ENCODE measurements at places on chromosomes 5 and 9.

DNA sequence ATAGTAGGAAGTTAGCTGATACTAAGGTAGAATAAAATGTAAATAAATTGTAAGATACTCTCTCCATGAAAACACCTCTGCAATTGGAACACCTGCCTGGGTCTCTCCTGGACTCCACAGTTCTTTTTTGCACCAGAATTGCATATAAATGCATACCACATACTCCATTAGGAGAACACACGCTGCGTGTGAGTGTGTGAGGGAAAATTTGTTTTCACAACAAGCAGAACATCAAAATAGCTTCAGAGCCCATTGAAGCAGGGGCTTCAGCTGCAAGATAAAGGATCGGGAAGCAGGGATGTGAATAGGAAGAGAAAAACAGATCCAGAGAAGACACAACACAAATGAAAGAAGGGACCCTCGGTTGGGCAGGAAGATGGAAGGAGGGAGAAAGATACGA lies 389.8 kb upstream of the BRINP1 start:
- no peak for DNase-seq

DNA sequence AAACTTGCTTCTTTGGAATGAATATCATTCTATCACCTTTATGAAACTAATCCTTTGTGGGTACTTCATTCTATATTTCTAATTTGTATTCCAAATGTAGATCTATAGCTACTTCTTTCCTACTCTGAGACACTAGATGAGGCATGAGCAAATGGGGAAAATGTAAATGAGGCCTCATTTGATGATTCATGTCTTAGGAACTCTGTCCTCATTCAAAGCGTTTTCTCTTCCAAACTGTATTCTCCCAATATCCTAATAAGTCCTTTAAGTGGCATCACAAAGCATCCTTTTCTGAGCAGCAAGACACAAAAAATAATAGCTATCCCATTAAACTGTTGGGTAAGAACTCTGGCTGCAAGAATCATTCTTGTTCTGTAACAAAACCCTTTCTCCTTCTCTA lies 56.1 kb downstream of the TTLL11 start:
- DNase-seq: no peak

DNA sequence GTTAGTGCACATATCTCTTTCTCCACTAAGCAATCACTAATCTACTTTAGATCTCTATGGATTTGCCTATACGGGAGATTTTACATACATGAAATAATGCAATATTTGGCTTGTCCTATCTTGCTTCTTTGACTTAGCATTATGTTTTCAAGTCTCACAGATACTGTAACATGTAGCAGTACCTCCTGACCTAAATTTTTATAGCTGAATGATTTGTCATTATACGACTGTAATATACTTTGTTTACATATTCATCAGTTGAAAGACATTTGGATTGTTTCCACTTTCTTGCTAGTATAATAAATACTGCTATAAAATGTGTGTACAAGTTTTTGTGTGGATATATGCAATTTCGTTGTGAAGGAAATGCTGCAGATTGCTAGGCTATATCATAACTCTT lies 1520.8 kb upstream of the CDH6 start:
- DNase-seq: no peak

DNA sequence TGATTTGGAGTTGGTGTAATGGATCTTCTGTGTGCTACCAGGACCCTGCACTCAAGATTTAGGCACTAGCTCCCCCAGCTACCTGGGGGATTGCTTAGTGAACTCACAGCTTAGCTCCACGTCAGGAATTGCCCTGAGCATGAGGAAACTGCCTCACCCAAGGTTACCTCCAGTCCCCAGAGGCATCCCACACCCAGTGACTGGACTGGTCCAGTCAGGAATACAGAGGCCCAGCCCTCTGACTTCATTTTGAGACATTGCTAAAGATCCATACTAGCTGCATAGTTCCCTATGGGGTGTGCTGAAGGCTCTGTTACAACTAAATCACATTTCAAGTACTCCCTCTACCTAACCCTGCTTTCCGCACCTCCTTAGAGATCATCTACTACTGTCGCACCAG lies 364.7 kb downstream of the EFNA5 start:
- DNase-seq: no peak

DNA sequence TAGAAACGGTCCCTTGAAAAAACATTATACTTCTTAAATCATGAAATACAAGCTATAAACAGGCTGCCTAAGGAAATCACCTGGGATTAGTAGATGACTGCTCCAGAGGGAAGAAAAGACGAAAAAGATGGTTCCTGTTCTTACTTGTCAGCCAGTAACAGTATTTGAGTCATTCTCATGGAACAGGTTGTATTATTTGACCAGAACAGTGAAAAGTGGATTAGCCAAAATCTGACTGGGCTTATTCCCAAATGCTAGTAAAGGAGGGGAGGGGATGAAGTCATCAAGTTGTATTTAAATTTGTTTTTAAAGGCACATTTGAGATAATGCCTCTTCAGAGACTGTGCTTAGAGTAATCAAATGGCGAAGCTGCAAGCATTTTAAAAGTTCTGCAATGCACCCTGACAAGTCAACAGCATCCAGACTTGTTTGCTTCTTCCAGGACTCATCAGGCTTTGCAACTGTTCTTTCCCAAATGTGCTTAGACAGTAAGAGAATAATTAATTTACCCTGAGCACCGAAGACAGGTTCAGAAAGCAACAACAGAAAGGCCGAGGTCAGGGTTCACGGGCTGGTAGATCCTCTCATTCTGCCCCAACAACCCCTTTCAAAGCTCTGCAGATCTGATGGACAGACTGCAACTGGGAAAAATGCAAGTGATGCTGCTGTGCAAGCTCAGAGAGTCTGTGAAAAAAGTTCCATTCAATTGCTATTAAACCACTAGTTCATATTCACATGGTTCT lies 800.6 kb downstream of the KCTD16 start:
- DNase-seq: no peak

DNA sequence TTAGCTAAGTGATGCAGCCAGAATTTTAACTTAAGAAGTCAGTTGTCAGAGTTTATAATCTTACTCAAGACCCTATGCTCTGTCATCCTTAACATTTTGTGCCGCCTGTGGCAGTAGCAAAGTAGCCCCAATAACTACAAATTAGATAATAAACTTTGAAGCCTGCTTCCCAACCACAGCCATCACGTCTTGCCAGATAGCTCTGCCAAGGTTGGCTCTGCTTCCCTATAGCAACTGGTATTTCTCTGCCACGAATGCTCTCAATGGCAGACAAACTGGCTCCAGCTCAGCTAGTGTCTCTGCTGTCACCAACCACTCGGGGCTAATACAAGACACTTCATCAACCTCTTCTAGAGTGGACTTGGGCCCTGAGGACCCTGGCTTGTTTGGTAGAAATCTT lies 576.1 kb downstream of the CDH12 start:
- DNase-seq: no peak

GRCh38 chr5:53084546-53085255 lies 24.9 kb downstream of the MOCS2 start:
- no peak for DNase-seq

DNA sequence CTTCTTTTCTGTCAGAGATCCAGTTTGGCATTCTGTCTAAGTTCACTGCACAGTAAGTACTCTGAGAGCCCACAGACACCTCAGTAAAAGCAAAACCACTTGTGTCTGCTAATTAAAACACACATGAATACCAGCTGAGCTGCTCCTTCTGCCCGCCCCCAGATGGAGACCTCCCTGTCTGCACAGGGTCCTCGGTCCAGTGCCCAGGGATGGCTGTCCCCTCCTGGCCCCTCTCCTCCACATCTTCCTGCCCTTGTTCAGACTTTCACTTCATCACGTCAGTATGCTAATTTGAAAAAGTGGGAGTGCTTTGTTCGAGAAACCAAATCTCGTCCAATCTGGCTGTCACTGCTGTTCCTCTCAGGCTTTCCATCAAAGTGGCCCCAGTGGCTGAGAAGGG lies 43.5 kb downstream of the LIX1 start:
- no peak for DNase-seq

- peak; percentile 80 for DNase-seq
These were observed 375.1 kb downstream of the SPATA31D1 start for GRCh38 chr9:82363682-82364081.

DNA sequence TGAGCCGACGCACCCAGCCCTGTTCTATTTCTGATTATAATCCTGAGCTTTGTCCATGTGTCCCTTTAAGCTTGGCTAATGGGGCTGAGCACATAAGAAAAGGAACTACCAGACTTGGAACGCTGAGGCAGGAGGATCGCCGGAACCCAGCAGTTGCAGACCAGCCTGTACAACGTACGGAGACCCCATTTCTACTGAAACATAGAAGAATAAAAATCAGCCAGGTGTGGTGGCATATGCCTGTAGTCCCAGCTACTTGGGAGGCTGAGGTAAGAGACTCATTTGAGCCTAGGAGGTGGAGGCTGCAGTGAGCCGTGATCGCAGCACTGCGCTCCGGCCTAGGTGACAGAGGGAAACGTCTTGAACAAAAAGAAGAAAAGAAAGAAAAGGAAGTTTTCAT lies 22.3 kb downstream of the TRIM7 start:
- no peak for DNase-seq

DNA sequence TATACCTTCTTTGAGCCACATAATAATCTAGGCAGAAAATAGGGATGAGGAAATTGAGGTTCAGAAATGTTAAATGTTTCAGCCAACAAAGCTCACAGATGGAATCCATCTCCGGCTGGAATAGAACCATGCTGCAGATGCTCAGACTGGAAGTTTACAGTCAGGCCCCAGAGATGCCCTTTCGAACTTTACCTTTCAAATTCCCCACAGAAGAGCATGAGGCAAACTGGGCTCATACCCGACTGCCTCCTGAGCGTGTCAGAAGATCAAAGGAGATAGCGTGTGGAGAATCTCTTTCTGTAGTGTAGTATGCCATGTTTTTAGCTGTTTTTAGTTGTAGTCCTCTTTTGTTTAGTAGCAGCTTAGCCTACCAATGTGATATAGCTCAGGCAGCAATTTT lies 72.0 kb upstream of the DAP start:
- no peak for DNase-seq

DNA sequence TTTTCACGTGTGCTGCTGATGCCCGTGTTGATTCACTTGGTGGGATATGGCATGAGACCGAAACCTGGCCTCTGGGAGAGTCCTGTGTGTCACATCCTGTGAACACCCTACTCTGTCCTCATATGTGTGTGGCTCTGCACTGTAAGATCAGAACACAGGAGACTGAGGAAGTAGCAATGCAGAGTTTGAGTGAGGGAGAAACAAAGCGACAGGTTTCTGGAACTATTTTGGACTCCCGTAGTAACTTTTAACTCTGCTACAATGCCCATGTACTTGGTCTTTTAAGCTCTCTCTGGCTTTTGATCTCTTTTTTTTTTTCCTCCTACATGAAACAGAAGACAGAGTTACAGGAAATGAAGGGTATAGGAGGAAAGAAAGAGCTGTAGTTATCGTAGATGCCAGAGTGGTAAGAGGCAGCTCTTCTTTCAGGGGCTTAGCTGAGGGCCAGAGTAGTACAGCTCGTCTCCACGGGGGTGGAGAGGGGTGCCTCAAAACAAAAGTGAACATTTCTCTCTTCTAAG lies 26.6 kb downstream of the GRAMD2B start:
- DNase-seq: no peak

- no peak for DNase-seq
These were observed 16.5 kb upstream of the IRX4 start for GRCh38 chr5:1899201-1899600.

DNA sequence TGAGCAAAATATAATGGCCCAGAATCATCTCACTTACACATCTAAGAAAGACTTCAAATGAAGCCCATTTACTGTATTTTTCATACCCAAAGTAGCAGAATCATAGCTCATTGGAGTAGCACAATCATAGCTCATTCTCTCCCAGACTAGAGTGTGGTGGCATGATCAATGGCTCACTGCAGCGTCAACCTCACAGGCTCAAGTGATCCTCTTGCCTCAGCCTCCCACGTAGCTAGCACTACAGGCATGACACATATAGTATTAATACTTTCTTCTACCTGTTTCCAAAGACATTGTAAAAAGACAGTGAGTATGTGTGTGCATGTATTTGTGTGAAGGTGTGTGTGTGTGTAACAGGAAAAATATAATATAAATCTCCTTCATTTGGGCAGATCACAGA lies 1247.9 kb upstream of the ACO1 start:
- DNase-seq: no peak

GRCh38 chr5:68544091-68544647 lies 328.6 kb downstream of the PIK3R1 start:
- no peak for DNase-seq

DNA sequence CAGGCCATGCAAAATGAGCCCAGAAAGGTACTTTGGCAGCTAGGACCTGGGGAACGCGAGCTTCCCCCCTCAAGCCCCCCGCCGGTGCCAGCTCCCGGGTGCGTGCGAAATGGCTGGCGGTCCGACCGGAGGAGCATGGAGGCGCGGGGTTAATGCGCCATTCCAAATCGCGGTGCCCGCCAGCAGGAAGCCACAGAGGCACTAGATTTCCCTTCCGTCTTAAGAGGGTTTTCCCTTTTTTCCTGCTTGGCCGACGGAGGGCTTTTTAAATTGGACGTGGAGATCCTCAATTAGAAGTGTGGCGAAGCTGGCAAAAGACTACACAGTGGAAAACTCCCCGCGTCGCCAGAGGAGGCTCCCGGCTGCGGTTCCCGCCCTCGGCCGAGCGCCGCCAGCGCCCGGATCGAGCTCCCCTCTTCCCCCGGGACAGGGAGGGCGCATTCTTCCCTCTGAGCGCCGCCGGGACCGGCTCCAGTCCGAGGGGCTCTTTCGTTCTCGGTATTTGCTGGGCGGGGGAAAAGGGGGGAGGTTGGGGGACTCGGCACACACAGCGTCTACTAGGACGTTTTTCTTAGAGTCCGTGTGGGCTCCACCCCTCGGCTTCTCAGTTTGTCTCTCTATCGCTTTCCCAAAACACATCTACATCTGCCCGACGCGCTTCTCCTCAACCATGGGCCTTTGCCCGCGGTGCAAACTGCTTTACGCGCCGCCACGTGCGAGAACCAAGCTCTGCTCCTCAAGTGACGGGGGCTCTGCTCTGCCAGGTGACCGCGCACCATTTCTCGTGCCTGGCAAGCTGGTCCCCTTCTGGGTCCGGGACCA lies 3.0 kb downstream of the GDNF start:
- DNase-seq: no peak

DNA sequence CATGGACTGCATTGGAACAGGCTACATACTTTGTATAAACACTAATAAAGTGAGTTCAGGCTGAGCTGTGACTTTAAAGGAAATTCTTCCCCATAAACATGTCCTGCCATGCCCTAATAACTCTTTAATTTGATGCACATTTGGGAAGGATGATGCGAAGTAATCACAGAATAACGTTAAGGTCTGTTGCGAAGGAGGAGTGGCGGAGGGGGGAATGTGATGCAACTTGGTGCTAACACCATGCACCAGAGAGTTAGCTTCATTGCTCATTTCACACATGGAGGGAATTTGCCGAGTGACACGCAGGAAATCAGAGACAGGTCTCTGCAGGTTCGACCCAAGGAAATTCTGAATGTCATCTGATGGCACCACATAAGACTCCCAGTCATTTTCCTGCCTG lies 32.9 kb downstream of the SLIT3 start:
- no peak for DNase-seq

- DNase-seq: no peak
These were observed 10.8 kb downstream of the S1PR3 start for GRCh38 chr9:89001917-89002540.

DNA sequence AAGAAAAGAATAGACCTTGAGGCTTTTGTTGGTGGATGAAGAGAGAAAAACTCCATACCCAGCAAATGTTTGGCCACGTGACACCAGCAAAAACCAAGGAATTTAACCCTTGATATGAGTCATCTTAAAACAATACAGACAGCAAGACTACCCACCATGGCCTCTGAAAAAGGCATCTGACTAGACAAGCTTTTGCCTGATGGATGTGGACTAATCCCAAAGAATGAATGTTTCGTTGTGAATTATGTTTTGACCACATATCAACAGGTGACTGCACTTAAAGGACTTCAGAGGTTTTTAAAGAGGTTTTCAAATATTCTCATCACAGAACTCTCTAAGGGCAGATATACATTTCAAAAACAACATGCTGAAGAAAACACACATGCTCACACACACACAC lies 33.0 kb upstream of the SLC1A3 start:
- DNase-seq: no peak
